ENCODE measurements at places on chromosomes 1 and 21. TPM values are rescaled to one million over a fixed set of nuclear protein-coding genes. Genes with fewer than 3 reads are reported as not detected.

Gene PTPN7
- 0.89 TPM for polyA plus RNA-seq

DNA sequence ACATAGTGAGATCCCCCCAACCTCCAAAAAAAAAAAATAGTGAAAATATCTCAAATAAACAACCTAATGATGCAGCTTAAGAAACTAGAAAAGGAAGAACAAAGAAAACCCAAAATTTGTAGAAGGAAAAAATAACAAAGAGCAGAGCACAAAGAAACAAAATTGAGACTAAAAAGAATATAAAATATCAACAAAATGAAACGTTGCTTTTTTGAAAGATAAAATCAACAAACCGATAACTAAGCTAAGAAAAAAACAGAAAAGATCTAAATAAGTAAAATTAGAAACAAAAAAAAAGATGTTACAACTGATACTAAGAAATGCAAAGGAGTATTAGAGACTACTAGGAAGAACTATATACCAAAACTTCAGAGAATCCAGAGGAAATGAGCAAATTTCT is 139.3 kb upstream of the PALMD start:
- no peak for DNase-seq

Gene GPR157
- 1.5 TPM for polyA plus RNA-seq

DNA sequence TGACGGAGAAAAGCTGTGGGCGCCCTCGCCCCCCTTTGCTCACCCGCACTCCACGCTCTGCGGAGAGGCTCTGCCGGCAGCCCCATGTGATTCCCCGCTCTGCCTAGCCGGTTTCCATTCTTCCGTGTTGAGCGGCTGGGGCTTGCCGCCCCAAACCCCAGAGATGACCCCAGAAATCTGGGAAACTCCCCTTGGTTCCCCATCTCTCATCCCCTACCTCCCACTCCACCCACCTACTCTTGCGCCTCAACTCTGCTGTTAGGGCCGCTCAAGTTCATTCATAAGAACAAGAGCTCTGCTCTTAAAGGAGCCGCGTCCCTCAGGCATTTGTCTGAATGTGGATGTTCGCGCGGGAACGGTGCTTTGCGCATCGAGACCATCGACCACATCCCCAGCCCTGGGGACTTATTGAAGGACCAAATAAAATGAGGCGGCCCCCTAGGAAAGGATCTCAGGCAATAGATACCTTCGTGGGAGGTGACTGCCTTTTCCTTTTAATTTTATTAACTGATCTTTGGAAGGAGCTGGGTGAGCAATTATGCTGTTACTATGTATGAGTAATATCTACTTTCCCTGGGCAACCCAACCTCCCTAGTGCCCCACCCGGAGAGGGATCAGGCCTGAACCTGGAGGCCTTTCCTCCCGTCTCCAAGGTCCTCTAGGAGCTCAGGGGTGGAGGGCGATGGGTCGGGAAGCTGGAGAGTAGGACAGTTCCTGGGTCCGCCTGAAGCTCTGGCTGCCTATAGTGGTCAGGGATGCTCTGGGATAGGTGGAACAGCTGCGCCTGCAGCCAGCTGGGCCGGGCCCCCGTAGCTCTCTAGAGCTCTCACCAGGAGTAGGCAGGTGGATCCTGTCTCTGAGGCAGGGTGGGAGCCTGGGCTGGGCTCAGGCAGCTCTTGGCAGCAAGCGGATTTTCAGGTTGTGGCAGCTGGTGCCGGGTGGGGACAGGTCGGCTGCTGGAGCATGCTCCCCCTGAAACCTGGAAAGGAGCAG is 898 bp downstream of the MFSD2A start:
- DNase-seq: no peak

Gene RBM11
- polyA plus RNA-seq: 4.7 TPM

GRCh38 chr21:41762753-41763152 is 4.1 kb downstream of the RIPK4 start:
- DNase-seq: no peak

DNA sequence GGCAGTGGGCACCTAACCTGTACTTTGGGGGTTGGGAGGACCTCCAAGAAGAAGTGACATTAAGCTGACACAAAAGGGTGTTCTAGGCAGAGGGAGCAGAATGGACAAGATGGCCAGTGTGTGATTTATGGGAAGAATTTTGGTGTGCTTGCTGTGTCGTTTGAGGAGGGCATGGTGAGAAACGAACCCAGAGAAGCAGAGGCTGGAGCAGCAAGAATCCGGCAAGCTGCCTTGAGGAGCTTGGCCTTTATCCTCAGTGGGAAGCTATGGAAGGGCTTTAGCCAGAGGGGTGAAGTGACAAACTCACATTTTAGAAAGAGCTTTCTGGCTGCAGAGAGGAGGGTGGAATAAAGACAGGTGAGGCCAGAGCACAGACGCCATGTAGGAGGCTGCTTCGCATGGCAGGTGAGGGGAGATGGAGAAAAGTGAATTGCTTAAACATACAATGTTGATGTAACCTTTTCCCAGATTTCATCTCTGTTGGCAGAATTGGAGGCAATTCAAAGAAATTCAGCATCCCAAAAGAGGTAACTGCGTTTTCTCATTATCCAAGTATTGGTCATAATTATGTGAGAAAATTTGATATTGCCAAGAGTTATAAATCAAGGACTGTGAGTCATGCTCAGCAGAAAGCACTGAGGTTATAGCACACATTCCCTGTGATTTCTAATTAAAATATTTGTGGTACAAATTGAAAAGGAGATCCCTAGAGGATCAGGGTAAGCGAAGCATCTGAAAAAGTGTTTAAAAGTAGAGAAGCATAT is 26.5 kb downstream of the TRIM45 start:
- no peak for DNase-seq

GRCh38 chr1:72482736-72483413 is 200.5 kb upstream of the NEGR1 start:
- DNase-seq: no peak

Gene HES2
- 0.42 TPM for polyA plus RNA-seq

- DNase-seq: no peak
Measured at GRCh38 chr1:247471445-247472016, 13.6 kb upstream of the OR2B11 start.

Gene PKN2
- polyA plus RNA-seq: 62.9 TPM

DNA sequence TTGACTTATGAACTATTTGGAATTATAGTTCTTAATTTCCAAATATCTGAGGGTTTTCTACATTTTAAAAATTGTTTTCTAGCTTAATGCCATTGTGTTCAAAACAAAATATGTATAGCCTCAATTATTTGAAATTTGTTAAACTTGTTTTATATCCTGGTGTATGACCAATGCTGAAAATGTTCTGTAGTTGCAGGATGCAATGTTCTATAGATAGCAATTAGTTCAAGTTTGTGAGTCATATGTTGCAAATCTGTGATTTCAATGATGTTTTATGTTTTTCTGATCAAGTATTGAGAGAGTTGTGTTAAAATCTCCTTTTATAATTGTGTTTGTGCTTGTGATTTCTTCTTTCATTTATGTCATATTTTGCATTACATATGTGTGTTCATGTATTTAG is 517.5 kb downstream of the ADGRL2 start:
- no peak for DNase-seq

GRCh38 chr1:244344001-244344400 is 107.7 kb downstream of the ADSS2 start:
- no peak for DNase-seq

Gene CACNA1S
- 0.46 TPM for polyA plus RNA-seq

Gene DNAJC6
- 5.9 TPM for polyA plus RNA-seq

- DNase-seq: no peak
Measured at GRCh38 chr1:24913274-24913604, 16.8 kb downstream of the RUNX3 start.

Gene S100A4
- 58.9 TPM for polyA plus RNA-seq

DNA sequence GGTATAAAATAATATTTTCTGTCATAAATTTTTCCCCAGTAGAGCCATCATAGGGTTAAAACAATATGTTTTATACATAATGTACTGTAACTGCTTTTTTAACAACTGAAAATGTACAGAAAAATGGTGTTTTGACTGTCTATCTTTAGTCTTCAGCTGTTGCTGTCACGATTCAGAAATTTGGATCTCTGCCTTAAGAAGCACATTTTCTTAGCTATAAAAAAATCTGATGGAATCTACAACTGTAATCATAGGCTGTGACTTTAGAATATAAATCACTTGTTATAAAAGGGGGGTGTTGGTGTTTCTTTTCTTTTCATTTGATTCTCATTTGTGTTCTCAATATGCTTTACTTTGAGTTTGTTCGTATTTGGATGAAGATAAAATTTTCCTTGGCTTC is 187.5 kb downstream of the PDE4B start:
- no peak for DNase-seq

Gene SCCPDH
- polyA plus RNA-seq: 56.5 TPM

Gene POGZ
- polyA plus RNA-seq: 95.9 TPM

Gene RNPC3
- polyA plus RNA-seq: 45.2 TPM

GRCh38 chr1:40773748-40774265 is 9.8 kb upstream of the KCNQ4 start:
- no peak for DNase-seq
